ENCODE measurements at places on chromosomes 3 and 15.

- no peak for DNase-seq
These were observed 17.4 kb upstream of the VGLL4 start for GRCh38 chr3:11661052-11661656.

GRCh38 chr15:43792761-43793476 is 799 bp downstream of the SERF2 start:
- peak; percentile 53 for DNase-seq

GRCh38 chr3:152051501-152052404 is 178.3 kb downstream of the SUCNR1 start:
- DNase-seq, result peak; percentile 81

- DNase-seq, result peak; percentile 31
These were observed 93.1 kb downstream of the GMPS start for GRCh38 chr3:155963570-155963969.

GRCh38 chr3:8317661-8318649 is 183.7 kb upstream of the LMCD1 start:
- peak; percentile 68 for DNase-seq

GRCh38 chr15:51310064-51310463 is 28.3 kb downstream of the CYP19A1 start:
- peak; percentile 66 for DNase-seq

DNA sequence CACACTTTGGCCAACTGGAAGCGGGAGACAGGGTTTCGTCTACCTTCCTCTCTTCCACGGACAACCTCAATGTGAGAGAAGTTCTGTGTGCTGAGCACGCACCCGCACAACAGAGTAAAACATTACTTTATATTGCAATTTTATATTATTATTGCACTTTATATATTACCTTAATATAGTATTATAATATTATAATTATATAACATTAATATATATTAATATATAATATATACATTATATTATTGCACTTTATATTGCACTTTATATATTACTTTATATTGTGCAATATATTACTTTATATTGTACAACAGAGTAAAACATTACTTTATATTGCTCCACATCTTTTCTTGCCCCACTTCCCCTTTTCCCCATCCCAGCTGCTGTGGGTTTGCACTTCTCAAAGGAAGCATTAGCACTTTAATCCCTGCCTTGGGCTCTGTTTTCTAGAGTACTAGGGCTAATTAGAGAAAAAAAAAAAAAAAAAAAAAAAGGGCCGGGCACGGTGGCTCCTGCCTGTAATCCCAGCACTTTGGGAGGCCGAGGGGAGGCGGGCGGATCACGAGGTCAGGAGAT is 76.4 kb upstream of the SLC4A7 start:
- DNase-seq, result no peak
